Activated CD4-positive, alpha-beta T cell treated with anti-CD3 and anti-CD28 coated beads, Interleukin-2, amount 50 U/mL, for 16 hours (primary cell): ENCODE measurements at places on chromosomes 2 and 18.

GRCh38 chr2:210862283-210863065, 306.1 kb downstream of the CPS1 start:
- no peak for DNase-seq

DNA sequence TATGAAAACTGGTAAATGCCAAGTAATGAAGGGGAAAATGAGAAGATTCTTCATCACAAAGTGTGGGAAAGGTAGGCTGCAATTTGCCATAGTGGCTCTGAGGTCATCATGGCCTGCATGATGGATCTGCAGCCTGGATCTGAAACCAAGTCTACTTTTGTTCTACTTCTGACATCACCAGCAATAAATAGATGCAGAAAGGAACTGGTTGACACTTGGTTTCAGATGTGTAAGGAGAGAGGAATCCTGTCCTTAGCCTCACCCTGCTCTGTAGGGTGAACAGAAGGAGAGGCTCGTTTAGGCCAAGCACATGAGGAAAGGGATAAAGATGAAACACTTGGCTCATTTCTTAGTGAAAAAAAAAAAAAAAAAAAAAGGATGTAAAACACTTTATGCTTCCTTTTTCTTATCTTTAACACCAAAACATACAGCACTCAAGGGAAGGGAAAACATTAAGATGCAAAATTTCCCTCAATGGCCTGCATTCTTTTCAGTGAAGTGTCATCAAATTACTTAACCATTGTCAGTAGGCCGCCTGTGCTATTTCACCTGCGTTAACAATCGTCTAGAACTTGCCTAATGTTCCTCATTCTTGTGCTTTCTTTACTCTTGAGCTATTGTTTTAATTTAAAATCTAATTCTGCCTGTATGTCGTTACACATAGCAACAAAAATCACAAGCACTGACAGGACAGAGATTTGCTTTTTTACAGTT, 3.9 kb downstream of the NEB start:
- DNase-seq: no peak

DNA sequence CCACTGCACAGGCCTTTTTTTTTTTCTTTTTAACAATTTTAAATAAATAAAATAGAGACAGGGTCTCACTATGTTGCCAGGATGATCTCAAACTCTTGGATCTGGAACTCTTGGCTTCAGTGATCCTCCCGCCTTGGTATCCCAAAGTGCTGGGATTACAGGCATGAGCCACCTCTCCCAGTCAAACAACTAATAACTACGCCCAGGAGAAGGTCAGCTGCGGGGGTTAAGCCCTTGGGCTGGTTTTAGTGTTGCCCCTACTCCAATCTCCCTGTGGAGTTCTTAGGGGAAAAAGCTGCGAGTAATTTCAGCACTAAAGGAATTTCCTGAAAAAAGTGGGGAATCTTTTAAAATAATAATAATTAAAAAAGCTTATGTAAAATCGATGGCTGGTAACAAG, 96.4 kb upstream of the XPO1 start:
- no peak for DNase-seq

DNA sequence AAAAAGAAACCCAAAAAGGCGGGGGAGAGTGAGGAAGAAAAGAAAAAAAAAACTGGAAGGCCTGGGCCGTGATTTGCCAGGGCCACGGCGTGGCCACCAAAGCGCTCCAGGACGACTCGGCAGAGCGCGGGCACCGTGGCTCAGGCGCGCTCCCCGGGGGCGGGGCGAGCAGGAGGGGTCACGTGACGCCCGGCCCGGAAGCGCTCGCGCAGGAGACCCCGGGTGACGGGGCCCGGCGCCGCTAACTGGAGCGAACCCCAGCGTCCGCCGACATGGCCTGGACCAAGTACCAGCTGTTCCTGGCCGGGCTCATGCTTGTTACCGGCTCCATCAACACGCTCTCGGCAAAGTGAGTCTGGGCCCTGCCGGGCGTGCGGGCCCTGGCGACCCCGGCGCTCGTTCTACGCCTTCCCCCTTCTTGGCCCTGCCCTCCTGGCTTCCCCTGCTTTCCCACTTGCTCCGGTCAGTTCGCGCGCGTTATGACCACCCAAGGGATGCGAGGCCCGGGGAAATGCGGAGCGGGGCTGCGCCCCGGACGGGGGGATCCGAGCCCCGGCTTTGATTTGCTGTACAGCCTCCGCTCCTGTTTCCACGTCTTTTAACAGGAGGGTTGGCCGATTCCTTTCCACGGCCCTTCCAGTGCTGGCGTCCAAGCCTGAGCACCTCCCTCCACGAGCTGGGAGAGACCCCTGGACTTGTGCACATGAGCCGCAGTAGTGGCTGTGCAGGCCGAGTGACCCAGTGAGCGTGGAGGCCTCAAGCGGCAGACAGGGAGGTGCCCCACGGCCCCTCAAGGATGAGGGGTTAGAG, at the start of gene SLC35F6:
TSS of gene SLC35F6 (plus strand) at position 207 of the 810 bp plus-strand sequence. CDS start at position 273, 66 bp downstream.
- DNase-seq: peak; percentile 84

DNA sequence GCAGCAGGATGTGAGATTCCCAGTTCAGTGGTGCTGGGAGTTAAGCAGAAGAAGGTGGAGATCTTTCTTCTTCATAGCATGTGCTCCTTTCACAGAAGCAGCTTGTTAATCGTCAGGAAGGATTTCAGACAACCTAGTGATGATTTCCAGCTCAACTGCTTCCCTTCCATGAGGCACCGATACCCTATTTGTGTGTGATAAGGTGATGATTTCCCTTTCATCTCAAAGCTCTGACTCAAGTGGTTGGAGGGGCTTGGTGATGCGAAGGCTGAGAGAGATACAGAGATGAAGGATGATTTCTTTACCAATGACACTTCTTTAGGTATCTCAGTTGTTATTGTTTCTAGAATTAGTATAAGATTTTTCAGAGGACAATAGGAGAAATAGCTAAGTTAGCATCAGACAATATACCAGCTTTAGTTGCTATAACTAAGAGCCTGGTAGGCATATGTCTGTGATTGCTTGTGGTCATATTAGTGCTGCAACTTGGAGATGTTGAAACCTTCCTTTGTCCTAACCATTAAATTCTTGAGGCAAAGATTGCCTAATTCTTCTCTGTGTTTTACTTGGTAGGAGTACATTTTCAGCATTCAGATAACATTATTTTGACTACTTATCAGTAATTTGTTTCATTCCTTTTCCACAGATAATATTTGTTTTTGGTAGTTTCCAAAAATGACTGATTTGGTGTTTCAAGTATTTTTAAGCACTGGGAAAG, 111.3 kb downstream of the PLCL1 start:
- DNase-seq: no peak

DNA sequence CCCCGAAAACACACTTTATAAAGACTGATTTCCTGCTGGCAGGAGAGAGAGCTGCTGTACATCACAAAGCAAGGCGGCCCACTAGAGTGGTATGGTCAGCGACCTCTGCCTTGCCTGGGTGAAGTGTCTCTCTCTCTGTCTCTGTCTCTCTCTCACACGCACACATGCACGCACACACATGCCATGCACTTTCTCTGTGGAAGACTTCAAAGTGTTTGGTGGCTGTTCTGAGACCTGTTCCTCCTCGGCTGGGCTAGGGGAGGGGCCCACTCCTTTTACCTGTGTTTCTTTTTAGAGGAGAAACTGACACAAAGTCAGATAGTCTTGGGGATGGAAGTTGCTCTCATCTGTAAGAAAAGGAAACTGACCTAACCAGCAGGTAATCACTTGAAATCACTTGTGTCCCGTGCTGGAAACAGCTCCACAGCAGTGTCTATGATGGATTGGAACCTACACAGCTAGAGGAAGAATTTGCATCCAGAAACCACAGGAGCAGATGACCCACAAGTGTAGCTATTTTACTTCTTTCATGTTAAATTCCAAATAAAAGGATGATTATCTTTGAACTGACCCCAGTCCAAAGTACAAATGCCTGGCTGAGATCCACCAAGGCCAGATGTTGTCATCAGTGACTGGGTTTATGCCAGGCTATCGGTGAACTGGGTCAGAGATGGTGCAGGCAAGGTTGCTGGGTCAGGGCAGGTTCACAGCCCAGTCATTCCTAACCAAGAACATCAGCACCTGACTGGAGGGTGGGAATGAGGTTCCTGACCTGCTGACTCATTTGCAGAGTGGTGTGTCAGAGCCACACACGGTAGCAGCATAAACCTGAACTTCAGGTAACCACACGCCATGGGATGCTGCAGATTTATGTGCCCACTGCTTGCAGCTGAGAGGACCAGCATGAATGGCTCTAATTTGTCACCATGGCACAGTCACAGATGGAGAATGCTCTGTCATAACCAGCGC, 63.0 kb downstream of the NPAS2 start:
- peak; percentile 31 for DNase-seq

- no peak for DNase-seq
These were observed 49.6 kb upstream of the RMDN2 start for GRCh38 chr2:37875403-37875906.

DNA sequence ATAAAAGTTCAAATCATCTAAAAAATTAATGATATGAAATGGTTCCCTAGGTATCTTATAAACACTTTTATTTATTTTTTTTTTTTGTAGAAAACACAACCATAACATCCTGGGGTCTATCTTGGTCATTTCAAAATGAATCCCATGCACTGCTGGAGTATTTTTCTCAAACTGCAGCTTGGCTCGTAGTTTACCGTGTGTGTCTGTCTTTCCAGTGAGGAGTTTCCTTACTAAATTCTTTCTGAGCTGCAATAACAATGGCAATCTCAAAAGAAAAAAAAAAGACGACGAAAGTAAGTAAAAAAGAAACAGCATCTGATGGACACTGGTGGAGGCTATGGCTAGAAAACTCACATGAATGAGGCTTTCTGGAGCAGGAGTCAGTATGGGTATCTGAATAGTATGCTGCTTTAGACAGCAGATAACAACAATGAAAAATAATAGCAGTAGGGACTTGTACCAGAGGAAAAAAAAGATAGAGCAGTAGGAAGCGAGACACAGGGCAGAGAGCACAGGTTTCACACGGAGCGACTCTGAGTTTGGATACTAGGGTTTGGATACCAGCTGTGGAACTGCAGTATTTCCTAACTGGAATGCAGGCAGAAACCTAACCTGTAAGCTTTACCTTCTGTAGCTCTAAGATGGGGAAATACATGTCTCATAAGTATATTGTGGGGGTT, 43.5 kb downstream of the CALCRL start:
- no peak for DNase-seq

GRCh38 chr2:70141902-70142589, 48.8 kb downstream of the C2orf42 start:
- DNase-seq: no peak

GRCh38 chr2:202104286-202104870, 31.3 kb downstream of the KIAA2012 start:
- peak; percentile 60 for DNase-seq

GRCh38 chr2:202718614-202719013, 83.8 kb downstream of the FAM117B start:
- no peak for DNase-seq

- DNase-seq: no peak
These were observed 353.9 kb downstream of the CYRIA start for GRCh38 chr2:16311521-16312440.

DNA sequence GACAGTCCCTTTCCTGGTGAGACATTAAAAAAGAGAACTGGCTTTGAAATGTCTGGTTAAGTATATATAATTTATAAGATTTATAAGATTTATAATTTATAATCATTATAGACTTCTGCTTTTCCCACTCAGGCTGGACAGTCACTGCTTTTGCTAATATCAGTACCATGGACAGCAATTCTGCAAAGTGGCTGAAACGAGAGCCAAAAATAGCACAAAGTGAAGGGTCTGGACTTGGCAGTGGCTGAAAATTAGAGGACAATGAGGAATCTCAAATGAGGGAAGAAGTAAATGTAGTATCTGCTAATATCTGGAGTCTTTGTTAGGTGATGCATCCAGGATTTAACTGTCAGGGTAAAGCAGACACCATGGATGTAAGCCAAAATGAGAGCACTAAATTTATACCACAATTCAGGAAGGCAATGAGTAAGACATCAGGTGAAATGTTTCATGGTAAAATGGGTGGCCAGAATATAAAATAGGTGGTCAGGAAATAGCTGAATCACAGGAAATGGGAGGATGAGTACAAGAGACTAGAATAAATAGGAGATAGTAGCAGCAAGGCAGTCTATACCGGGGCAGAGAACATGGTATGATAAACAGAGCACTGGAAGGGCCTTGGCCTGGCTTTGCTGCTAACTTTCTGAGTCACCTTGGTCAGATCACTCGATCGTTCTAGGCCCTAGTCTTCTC, 39.6 kb upstream of the BOD1L2 start:
- DNase-seq: no peak

DNA sequence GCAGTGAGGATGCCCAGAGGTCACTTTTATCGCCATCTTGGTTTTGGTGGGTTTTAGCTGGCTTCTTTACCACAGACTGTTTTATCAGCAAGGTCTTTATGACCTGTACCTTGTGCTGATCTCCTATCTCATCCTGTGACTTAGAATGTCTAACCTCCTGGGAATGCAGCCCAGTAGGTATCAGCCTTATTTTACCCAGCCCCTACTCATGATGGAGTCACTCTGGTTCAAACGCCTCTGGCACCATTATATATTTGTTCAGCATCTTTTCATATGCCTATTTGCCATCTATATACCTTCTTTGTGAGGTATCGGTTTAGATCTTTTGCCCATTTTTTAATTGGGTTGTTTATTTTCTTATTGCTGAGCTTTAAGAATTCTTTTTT, 7.2 kb upstream of the CCNT2 start:
- DNase-seq: no peak

GRCh38 chr18:8412117-8412516, 197.1 kb upstream of the RAB12 start:
- no peak for DNase-seq

DNA sequence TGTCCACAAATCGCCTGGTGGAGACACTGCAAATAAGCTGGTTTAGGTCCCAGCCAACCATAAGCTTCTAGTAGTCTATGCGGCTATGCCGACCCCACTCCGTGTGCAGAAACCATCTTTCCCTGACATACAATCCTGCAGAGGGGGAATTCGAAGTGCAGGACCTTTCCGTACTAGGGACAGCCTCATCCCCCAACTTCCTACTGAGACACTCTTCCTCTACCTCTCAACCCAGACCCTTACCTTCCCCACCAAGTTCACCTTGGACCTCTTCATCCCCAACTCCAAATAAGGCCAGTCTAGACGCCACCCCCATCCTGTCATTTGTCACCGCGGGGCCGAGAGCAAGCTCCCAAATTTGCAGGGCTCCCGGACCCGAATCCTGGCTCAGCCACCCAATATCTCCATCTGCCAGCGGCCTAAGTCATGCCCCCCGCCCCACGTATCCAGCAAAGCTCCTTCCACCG, 496 bp downstream of the SUCLG1 start:
- peak; percentile 10 for DNase-seq

- no peak for DNase-seq
These were observed 89.1 kb downstream of the NDUFA10 start for GRCh38 chr2:239935789-239936758.

GRCh38 chr18:2337552-2338141, 233.7 kb downstream of the METTL4 start:
- DNase-seq: peak; percentile 37
